WTC11 (cell line): ENCODE measurements at places on chromosomes 5 and 9.

GRCh38 chr9:98129451-98129881, 10.4 kb upstream of the TRIM14 start:
- DNase-seq: no peak

DNA sequence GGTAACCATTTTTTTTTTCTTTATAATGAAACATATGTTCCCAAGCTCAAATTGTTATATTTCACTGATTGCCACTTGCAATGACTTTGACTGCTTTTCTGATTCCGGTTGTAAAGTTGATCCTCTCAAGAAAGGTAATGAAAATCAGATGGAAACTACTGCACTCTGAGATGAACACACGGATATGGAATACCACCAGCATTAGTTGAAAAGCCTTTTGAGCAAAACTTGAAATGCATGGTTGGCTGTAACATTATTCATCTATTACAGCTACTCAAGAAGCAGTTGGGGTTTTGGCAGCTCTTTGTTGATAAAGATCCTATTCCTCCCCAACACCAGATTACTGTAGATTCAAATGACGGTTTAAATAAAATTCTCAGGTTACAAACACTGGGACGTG, 591.6 kb upstream of the DMAC1 start:
- DNase-seq: no peak

DNA sequence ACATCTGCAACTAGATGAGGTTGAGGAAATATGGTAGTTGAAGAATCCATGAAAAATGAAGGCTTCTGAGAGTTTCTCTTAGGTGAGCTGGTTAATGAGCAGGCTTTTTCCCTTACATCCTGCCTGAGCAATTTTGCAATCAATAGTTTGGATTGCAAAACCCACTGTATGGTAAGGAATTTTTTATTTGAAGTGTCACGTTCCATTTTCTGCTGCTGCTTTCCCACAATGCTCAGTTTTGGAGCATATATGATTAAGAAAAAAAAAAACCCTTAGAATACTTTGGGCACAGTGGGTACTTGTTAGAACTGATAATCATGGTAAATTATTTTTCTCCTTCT, 144.2 kb downstream of the PCSK1 start:
- no peak for DNase-seq

DNA sequence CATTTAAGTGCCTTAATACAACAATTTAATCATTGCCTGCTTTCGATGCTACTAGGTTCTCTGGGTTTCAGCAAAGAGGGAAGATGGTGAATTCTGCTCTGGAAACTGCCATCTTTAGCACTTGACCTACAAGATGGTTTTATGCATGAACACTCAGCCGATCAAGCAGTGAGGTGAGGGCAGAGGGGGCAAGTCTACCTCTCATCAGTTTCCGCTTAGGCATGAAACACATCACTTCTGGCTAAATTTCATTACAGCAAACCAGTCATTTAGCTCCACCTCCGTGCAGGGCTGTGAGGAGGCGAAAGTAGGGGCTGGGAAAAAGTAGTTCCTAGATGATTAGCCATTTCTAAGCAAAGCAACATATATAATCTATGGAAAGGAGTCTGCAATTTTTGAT, 1018.0 kb downstream of the CDH18 start:
- DNase-seq: no peak

GRCh38 chr5:96679293-96679692, 17.1 kb downstream of the CAST start:
- no peak for DNase-seq

GRCh38 chr5:132981288-132981687, 17.9 kb upstream of the AFF4 start:
- no peak for DNase-seq

DNA sequence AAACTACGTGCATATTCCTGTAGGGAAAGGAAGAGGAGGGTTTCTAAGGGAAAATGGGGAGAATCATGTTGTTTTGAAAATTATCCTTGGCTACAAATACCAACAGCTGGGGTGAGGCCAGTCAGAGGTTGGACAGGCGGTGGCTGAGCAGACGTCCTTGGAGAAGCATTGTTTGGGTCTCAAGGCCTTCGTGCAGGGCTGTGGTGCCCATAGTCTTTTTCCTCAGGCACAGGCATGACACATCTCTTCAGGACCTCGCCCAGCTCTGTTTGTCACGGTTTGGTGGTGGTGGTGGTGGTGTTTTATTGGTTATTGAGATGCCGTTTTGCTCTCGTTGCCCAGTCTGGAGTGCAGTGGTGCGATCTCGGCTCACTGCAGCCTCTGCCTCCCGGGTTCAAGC, 27.8 kb upstream of the EGFL7 start:
- no peak for DNase-seq

GRCh38 chr9:136180586-136180985, 24.3 kb downstream of the LHX3 start:
- peak; percentile 11 for DNase-seq

- no peak for DNase-seq
Measured at GRCh38 chr9:118693645-118694044, 675.6 kb downstream of the BRINP1 start.

DNA sequence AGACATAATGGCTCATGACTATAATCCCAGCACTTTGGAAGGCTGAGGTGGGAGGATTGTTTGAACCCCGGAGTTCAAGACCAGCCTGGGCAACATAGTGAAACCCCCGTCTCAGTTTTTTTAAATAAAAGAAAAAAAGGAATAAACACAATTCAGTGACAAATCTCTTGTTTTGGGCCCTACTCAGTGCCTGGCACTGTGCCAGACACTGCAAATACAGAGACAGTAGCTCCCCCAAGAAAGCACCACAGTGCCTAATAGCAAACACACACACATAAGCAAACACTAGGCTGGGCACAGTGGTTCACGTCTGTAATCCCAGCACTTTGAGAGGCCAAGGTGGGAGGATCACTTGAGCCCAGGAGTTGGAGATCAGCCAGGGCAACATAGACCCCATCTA, 49.7 kb upstream of the GRHPR start:
- no peak for DNase-seq

DNA sequence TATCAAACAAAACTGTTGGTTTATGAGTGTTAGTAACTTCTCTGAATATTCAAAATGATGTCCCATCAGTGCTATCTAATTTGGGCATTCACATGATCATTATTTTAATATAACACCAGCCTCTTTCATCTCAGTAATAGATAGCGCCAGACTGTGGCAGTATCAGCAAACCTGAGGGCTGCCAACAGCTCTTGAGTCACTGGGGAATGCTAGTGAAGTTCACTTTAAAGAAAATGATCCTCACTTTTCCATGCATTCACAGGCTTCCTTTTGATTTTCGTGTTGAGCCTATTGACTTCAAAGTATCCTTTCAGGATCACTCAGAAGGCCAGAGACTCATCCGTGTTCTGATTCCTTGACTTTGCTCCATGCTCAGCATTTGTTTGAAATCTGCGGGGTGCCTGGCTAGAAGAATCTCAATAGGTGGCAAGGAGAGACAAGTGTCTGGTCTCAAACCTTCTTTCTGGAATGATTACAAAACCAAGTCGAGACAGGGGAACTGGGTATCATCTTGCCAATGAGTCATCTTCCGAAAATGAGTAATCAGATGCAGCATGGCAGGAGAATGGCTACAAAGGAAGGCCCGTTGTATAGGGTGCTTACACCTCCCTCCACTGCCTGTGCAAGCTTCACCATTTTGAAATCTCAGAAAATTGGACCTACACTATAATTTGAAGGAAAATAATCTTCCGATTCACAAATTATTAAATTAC, 509.1 kb downstream of the RASEF start:
- DNase-seq: no peak

- no peak for DNase-seq
Measured at GRCh38 chr5:155954701-155955445, 372.1 kb upstream of the SGCD start.

GRCh38 chr5:128782446-128782845, 182.8 kb upstream of the SLC27A6 start:
- no peak for DNase-seq

DNA sequence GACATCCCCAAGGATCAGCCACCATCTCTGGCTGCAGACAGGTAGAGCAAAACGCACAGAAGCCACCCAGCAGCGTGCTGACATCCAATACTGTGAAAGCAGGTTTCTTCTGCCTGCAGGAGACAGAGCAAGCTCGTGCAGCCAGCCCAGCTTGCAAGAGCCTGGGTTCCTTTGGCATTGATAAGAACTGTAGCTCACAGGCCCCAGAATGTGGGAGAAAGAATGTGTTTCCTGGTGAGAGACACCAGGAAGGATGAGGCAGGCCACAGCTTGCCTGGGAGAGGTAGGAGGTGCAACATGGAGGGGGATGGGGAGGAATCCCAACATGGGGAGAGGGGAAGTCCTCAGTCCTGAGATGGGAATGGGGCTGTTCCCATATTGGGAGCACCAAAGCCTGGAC, 34.0 kb upstream of the ARAP3 start:
- no peak for DNase-seq

DNA sequence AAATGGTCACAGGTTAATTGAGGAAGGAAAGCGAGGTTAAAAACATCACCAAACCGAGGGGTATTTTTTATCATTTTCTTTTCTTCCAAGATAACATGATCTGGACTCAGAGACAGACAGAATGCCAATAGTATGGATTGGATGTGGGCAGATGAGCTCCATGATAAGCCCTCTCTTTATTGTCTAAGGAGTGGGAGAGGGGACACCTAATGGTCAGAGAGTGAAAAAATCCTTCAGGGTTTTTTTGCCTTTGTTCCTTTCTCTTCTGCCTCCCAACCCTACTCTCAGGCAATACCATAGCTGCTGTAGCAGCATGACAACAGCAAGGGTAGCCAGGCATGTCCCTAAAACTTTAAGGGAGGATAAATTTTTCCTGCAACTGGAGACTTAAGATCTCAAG, 94.7 kb downstream of the DIRAS2 start:
- no peak for DNase-seq

DNA sequence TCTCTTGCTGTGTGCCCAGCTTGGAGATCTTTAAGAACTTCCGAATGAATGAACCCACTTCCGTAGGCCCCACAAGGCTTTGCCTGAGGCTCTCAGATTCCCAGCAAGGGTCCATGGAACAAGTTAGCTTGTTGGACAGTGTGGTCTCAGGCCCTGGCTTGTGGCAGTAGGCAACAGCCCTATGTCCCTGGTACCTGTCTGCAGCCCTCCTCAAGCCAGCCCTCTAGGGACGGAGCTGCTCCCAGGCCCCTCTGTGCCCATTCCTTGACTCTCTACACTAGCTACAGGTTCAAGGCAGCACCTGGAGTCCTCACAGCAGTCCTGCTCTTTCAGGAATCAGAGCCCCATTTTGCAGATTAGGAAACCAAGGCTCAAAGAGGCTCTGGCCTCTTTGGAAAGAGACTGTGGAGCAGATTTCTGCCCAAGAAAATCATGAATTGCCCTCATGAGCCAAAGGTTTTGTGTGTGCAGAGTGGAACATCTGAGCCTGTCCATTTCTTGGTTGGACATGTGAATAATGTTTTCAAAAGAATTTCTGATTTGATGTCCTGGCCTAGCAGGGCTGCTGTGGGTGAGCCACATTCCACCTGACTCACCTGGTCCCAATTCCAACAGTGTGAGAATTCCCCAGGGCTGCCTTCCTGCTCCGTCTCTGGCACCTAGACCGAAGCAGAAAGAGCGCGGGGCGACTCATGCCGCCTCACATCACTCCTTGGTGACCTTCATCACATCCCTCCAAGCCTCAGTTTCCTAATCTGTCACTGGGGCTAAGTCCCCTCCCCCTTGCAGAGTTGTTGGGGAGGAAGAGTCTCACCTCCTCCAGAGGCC, 131.7 kb downstream of the BARX1 start:
- DNase-seq: no peak

- DNase-seq: no peak
Measured at GRCh38 chr5:168608821-168609220, 29.7 kb upstream of the PANK3 start.

DNA sequence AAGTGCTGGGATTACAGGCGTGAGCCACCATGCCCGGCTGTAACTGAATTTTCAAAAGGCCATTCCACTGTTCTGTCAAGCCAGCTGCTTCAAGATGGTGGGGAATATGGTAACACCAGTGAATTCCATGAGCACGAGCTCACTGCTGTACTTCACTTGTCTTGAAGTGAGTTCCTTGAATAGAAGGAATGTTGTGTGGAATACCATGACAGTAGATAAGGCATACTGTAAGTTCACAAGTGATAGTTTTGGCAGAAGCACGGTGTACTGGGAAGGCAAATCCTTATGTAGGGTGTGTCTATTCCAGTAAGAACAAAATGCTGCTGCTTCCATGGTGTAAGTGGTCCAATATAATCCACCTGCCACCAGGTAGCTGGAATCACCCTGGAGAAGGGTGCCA, 6.6 kb upstream of the PRXL2C start:
- DNase-seq: no peak
